ENCODE measurements at places on chromosomes 12 and 14.
A peak's percentile ranks its signal among the peaks of the same experiment; 100 is the strongest.

GRCh38 chr12:27500546-27500945 lies 23.5 kb upstream of the PPFIBP1 start:
- no peak for DNase-seq

GRCh38 chr12:50638482-50638880 lies 125.4 kb upstream of the ATF1 start:
- no peak for DNase-seq

GRCh38 chr12:127273626-127274025 lies 993.3 kb upstream of the TMEM132C start:
- DNase-seq: no peak

GRCh38 chr12:3458041-3458440 lies 33.0 kb upstream of the PRMT8 start:
- no peak for DNase-seq

- no peak for DNase-seq
Observed at GRCh38 chr12:114439817-114440216, 33.9 kb upstream of the TBX5 start.

GRCh38 chr12:129101404-129101803 lies 248.1 kb downstream of the GLT1D1 start:
- DNase-seq: no peak

GRCh38 chr12:55932551-55932910 lies 1.6 kb downstream of the DGKA start:
- no peak for DNase-seq

GRCh38 chr12:62714774-62715721 lies 219.9 kb downstream of the PPM1H start:
- DNase-seq: peak; percentile 81

DNA sequence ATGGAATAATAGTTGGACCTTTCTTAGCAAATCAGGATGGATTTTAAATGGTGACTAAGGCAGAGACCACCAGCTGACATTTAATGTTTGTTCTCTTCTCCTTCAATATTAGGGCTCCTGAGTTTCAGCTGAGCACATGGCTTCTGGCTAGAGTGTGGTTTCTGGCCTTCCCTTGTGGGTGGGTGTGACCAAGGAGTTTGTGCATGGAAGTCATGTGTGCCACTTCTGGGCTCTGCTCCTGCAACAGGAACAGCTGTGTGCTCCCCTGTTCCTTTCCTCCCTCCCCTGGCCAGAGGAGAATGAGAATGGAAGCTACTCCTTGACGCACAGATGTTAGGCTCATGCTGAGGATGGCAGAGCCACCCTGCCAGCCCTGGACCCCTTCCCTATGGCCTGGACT lies 44.2 kb downstream of the CCDC175 start:
- no peak for DNase-seq

DNA sequence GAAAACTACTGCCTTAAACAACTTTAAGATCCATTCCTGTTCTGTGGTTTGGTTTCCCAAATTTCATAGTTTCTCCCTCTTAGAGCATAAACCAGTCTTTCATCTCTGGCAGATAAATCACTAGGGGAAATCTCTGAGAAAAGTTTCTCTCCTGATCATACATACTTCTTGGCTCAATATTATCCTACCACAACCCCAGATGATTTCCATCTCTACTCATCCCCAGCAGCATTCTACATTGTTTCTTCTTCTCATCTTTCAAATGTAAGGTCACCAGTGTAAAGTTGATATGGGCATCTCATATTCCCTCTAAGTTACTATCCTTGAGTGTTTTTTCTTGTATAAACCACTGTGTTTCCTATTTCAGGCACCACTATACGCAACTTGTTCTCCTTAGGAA lies 45.9 kb upstream of the PLEKHG7 start:
- no peak for DNase-seq

- DNase-seq: no peak
Observed at GRCh38 chr12:67450441-67450840, 181.3 kb downstream of the CAND1 start.

DNA sequence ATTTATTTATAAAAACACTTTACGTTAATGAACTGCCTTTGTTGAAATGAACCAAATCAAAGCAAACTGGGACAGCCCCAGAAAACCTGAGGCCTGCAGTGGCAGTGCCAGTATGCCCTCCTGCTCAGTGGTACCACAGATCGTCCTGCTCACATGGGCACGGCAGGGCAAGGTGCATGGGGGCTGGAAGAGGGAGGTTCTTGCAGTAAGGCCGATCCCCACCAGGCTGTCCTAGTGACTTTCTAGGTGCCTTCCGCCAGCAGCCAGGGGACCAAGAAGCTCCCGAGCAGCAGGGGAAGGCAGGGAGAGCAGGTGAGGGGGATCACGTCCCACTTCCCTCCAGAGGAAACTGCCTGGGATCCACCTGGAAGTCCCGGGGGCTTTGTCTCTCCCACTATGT lies 63.9 kb downstream of the TESC start:
- DNase-seq: no peak

- peak; percentile 36 for DNase-seq
Observed at GRCh38 chr12:129877411-129877810, 26.4 kb downstream of the TMEM132D start.

DNA sequence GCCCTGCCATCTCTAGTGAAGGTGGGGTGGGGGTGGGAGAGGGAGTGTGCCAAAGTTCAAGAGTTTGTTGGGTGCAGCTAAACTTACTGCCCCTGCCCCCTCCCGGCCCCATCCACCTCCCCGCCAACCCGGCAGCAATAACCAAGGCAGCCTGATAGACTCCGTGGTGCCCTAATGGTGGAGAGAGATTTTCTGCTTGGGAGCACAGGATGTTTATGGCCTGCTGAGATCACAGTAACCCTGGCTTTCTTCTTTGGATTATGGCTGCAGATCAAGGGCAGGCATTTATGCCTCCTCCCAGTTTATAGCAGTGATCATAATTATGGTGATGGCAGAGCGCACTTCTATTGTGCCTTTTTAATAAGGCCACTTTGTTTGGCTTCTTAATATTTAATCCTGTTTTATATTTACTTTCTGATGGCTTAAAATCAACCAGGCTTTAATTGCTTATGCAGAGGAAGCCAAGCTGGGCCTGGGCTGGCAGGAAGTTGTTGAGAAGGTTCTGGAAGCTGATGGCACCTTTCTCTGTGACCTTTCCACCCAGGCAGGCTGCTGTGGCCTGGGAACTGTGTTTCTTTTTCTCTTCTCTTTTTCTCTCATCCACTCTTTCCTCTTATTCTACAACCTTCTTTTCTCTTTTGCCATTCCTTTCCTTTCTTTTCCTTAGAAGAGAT lies 256.8 kb upstream of the FKBP4 start:
- no peak for DNase-seq

DNA sequence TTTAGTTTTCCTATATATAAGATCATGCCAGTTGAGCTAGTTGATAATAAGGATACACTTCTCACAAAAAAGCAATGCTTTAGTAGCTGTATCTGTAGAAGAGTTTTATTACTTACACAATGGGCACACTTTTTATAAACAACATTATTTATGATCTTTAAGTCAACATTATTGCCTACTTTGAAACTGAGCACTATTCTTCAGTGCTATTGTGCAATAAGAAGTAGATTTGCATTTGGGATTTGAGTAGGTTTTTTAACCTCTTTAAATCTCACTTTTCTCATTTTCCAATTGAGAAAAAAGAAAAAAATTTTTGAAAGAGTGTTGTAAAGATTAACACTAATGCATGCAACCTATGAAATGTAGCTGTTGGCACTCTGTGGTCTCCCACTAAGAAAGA lies 1198.3 kb downstream of the GALC start:
- no peak for DNase-seq

- no peak for DNase-seq
Observed at GRCh38 chr12:109287181-109287580, 21.9 kb downstream of the FOXN4 start.

- DNase-seq: no peak
Observed at GRCh38 chr14:35384455-35385041, 20.0 kb downstream of the NFKBIA start.

- DNase-seq: peak; percentile 12
Observed at GRCh38 chr14:50061664-50062437, 54.5 kb downstream of the VCPKMT start.

DNA sequence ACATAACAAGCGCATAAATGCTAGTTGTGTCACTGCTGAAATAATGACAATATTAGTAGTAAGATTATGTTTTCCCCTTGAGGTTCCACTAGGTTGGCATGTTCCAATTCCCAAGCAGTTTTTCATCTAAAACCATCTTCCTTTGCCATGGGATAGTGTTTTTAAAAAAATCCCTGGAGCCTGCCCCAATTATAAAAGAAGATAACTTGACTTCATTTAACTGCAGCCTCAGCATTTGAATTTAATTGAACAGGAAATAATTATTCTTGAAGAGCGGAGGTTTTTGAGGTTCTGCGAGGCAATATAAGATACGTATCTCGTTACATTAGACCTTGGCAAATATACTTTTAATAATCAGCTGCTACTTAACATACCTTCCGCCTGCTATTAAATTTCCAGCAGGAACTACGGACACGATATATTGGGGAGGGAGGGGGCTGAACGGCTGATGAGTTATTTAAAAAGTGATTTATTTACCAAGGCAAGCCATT lies 65.2 kb upstream of the HSPB8 start:
- no peak for DNase-seq

DNA sequence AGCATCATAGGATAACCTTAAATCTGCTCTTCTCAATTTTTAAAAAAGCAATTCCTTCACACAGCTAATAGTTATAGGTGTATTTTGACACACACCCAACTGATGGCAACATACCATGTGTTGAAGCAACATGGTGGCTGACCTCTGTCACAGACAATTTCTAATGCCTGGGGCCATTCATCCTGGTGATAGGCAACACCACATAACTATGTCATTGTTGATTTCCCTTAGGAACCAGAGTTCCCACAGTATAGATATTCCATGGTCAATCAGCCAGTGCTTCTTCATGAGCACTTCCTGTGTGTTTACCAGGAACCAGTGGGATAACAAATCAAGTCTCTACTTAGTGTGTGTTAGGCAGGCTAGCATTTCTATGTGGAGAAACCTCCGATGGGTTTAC lies 88.3 kb downstream of the FIGNL2 start:
- DNase-seq: no peak

DNA sequence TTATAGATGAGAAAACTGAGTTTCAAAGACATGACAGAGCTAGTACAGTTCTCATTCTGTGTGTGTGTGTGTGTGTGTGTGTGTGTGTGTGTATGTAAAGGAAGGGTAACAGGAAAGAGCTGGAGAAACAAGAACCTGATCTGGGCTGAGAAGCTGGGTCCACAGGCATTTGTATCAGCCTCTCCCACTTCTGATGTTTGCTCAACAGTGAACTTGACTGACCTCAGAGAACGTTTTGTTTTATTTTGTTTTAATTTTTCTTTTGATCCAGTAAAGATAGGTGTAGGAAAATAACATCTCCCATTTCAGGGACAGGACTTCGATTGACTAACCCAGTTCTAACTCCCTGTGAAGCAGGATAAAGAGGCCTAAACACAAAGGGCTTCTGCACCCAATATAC lies 85.4 kb downstream of the STXBP6 start:
- no peak for DNase-seq

GRCh38 chr12:20757-21156 lies 45.8 kb upstream of the IQSEC3 start:
- DNase-seq: no peak

- DNase-seq: peak; percentile 62
Observed at GRCh38 chr14:90382491-90383125, 14.2 kb upstream of the CALM1 start.

GRCh38 chr12:6214633-6215032 lies 14.4 kb downstream of the CD9 start:
- no peak for DNase-seq

- DNase-seq: peak; percentile 59
Observed at GRCh38 chr12:4975574-4975973, 65.9 kb downstream of the KCNA1 start.

DNA sequence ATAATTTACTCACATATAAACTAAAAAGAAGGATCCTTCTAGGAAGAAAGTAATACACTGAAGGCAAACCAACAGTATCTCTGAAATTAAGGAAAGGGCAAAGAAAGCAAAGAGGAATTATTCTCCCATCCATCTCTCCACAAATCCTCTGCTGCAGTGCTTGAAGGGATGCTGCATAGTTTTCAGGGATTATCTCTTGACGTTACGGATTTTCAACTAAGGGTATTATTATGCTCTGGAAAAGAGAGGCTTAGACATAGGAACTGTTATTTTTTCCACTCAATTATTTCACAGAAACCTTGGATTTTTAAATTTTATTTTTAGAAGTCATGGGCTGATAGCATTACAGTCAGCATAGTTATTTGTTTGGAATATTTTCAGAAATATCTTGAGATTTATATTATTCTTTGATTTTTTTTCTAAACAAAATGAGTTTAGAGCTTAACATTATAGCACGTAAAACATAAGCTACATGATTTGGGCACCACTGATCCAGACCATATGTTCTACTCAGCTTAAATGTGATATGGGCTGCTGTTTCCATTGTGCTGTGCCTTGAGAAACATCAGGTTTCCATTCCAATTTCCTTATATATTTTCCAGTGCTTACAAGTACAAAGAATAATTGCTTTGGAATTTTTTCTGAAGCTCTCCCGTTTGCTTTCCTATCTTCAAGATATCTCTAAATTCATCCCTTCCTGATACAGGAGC lies 57.9 kb upstream of the DCN start:
- peak; percentile 84 for DNase-seq

DNA sequence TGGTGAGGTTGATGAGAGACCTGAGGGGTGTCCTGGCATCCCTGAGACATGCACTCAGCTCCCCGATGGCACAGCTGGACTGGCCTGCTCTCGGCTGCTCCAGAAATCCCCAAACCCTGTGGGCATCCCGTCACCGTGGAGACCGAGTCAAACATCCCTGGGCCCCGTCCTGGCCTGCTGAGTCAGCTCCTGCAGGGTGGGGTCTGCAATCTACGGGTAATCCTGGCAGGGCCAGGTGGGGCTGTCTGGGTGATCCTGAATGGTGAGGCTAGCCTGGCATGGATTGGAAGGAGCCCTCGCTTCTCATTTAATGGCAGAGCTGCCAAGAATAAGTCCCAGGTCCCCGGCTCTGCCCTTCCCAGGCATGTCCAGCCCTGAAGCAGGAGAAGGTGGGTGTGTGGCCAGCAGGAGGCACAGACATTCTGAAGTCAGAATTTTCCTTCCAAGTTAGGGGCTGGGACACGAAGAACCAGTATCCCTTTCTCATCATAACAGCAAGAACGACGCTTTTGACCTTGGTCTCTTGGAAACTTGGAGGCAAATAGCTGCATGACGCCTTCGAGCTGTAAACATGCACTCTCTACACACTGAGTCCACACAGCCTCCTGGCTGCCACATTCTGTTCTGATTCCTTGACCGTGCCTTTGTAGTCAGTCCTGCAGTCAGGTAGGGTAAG lies 17.7 kb upstream of the SERPINA4 start:
- no peak for DNase-seq

DNA sequence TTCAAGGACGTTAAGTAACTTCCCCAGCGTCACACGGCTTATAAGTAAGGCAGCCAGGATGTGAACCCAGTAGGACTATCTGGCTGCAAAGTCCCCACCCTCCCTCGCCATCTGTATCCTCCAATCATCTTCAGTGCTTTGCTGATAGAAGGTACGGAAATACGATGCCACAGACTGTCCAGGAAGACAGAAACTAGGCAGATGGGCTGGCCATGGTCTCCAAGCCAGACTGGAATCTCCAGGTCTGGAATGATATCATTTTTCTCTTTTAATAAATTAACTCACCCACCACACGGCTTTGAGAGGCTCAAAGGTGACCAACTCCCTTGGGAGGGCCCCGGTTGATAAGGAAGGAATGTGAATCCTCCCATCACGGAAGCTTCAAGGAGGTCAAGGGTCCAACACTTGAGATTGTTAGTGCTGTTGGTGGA lies 16.3 kb upstream of the BDKRB1 start:
- DNase-seq: no peak

GRCh38 chr12:124601706-124602105 lies 34.3 kb upstream of the NCOR2 start:
- no peak for DNase-seq

GRCh38 chr12:57112492-57113294 lies 1.5 kb upstream of the STAT6 start:
- no peak for DNase-seq
